ENCODE measurements at places on chromosomes 13 and 19.
A peak's percentile ranks its signal among the peaks of the same experiment; 100 is the strongest.

- DNase-seq: no peak
Measured at GRCh38 chr19:20182222-20182785, 15.3 kb downstream of the ZNF486 start.

DNA sequence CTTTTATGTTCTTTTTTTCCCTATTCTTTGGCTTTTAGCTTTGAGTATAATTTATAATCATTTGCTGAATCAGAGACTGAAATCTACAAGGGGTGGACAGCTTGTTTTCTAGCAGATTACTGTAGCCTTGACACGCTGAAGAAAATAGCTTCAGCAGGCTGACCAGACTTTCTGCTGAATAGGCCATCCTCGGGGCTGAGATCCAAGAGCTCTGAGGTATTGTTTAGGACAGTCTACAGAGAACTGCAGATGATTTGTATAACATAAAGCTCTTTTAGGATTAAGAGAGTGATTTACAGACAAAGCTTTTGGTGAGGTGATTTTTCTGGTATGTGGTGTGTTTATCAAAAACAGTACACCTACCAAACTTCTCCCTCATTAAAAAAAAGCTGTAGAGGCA lies 16.8 kb downstream of the POLR1D start:
- DNase-seq: no peak

- DNase-seq: no peak
Measured at GRCh38 chr13:103130146-103130545, 63.9 kb upstream of the SLC10A2 start.

GRCh38 chr13:94607939-94608338 lies 6.3 kb downstream of the GPR180 start:
- DNase-seq: no peak

DNA sequence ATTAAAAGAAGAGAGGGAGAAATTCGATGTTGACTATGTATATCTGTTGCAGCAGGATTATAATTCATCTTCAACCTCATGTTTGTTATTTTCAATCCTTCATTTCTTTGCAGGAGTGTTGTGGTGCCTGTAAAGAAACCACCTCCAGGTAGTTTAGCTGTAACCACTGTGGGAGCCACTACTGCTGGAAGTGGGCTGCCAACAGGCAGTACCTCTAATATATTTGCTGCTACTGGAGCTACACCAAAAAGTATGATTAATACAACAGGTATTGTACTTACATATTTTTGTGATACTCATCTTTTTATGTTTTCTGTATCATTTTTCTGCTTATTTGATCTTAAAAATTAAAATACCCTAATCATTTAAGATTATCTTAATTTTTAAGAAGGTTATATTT lies 266.5 kb downstream of the NBEA start:
- DNase-seq: no peak

- no peak for DNase-seq
Measured at GRCh38 chr13:94503851-94504250, 24.4 kb upstream of the DCT start.

GRCh38 chr13:79258489-79258888 lies 147.6 kb downstream of the RBM26 start:
- DNase-seq: no peak

DNA sequence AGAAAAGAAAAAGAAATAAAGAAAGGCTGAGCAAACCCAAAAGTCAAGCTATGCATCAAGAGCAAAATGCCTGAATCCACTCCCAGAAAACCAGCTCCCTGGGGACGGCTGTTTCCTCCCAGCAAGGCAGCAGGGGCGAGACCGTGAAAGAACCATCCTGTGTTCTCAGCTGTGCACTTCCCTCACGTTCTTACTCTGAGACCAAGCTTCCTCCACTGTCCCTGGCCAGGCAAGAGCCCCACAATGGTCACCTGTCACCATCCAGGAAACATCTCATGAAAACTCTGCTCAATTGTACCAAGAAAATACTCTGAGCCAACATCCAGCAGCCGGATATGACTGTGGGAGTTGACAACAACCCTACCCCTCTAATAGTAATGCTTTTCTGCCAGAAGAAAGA lies 22.9 kb downstream of the RAB20 start:
- DNase-seq: no peak

DNA sequence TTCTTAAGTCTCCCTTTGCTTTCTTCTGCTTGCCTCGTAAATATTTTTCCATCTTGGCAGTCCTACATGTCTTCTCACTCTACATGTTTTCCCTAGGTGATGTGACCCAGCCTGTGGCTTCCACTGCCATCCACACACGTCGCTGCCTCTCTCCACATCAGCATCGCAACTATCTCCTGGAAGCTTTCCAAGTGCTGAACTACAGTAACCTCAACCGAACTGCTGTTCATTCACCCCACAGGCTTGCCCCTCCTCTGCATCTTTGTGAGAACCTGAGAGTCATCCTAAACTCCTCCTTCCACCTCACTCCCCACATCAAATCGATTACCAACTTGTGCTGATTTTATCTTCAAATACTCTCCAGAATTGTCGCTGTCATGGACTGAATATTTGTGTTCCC lies 41.2 kb upstream of the USPL1 start:
- DNase-seq: no peak

- DNase-seq: no peak
Measured at GRCh38 chr13:112417079-112417478, 40.9 kb downstream of the SPACA7 start.

DNA sequence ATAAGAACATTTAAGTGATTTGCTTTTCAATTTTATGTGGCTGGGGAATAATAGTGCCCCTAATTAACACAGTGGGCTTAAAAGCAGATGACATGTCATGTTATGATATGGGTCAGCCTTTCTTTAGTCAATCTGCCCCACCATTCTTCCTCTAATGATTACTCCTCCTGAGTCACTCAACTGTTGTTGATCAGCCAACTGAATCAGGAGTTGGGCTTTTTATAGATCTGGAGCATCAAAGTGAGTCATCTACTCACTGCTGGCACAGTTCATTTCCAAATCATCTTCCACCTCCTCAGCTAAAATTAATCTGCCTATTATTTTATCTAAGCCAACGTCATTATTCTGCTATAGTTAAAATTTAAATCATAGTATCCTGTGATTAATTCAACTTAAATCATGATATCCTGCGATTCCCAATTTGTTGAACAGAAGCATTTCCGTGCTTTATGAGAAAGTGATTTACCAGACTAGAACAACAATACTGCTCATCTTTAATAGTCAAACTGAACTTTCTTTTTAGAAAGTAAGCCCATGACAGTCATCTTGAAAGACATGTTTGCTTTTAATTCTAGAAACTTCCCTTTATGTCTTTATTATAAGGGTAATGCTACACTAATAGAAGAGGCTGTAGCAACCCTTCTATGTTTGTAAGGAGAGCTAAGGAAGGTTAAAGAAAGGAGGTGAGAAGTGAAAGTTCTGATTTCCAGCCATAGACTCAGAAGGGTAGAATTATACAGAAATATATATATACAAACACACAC lies 551.4 kb downstream of the TBC1D4 start:
- DNase-seq: no peak

GRCh38 chr19:11064831-11065303 lies 24.4 kb upstream of the LDLR start:
- no peak for DNase-seq

DNA sequence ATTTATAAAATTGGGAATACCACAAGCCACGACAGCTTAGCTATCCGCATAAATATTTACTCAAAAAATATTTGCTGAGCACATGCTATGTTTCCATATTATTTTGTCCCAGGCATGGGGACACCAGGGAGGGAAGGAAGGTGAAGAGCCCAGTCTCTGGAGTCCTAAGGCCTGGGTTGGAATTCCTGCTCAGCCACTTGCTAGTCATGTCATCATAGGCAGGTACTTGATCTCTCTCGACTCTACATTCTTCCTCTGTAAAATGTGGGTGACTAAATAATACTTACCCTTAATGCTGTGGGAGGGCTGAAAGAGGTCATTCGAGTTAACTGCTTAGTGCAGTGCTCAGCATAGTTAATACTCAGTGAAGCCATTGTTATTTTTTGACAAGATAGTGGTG lies 4.3 kb upstream of the RNASEH2B start:
- no peak for DNase-seq

DNA sequence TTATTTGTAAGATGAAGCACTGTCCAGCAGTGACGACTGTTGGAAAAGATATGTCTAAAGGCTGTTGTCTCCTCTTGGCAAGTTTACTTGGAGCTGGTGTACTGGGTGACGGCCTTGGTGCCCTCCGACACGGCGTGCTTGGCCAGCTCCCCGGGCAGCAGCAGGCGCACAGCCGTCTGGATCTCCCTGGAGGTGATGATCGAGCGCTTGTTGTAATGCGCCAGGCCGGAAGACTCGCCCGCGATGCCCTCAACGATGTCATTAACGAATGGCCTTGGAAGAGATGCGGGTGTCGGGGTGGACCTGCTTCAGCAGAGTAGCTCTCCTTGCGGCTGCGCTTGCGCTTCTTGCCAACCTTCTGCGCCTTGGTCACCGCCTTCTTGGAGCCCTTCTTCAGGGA lies 24.6 kb upstream of the ZDHHC20 start:
- DNase-seq: no peak

- no peak for DNase-seq
Measured at GRCh38 chr19:33644284-33644836, 22.6 kb downstream of the CHST8 start.

DNA sequence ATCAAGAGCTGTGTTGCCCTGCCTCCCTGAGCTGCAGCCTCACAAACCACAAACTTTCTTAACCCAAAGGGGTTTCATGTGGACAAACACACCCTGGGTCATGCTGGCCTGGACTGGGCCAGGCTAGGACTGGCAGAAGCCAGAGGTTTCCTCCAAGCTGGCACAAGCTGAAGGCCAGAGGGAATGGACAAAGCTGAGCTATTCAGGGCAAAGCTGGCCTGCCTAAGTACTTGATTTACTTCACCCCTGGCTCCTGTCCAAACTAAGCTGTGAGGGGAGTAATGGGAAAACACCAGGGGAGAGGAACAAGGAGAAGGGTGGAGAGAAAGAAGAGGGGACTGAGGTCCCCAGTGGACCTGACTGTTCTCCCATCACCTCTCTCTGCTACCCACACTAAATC lies 6.2 kb downstream of the CPAMD8 start:
- no peak for DNase-seq

- DNase-seq: peak; percentile 22
Measured at GRCh38 chr19:28737021-28737895, 475.7 kb downstream of the UQCRFS1 start.

GRCh38 chr19:34269081-34269480 lies 14.7 kb downstream of the GARRE1 start:
- no peak for DNase-seq

GRCh38 chr19:7618771-7619510 lies 10.4 kb downstream of the XAB2 start:
- no peak for DNase-seq

DNA sequence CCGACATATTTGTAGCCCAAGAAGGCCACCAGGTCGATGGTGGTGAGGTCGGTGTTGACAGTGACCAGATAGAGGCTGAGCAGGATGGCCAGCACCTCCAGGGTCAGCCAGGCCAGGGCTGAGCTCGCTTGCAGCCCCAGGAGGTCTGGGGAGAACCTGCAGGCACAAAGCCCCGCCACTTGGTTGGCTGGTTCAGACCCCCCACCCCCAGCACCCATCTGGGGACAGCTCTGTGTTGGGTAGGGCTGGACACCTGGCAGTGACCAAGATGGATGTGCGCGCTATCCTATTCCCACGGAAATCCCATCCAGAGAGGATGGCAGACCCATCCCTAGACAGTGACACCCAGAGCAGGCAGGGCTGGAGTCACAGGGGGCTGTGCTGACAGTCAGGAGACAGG lies 3.5 kb downstream of the C19orf33 start:
- no peak for DNase-seq

GRCh38 chr19:58059003-58059670 lies at the start of gene ZNF135:
Gene ZNF135 (plus strand): TSS chr19:58059282. CDS start chr19:58060003, 721 bp downstream.
- no peak for DNase-seq

GRCh38 chr13:33292712-33293111 lies 7.2 kb upstream of the STARD13 start:
- no peak for DNase-seq

- no peak for DNase-seq
Measured at GRCh38 chr19:21812448-21812847, 23.5 kb downstream of the ZNF43 start.

DNA sequence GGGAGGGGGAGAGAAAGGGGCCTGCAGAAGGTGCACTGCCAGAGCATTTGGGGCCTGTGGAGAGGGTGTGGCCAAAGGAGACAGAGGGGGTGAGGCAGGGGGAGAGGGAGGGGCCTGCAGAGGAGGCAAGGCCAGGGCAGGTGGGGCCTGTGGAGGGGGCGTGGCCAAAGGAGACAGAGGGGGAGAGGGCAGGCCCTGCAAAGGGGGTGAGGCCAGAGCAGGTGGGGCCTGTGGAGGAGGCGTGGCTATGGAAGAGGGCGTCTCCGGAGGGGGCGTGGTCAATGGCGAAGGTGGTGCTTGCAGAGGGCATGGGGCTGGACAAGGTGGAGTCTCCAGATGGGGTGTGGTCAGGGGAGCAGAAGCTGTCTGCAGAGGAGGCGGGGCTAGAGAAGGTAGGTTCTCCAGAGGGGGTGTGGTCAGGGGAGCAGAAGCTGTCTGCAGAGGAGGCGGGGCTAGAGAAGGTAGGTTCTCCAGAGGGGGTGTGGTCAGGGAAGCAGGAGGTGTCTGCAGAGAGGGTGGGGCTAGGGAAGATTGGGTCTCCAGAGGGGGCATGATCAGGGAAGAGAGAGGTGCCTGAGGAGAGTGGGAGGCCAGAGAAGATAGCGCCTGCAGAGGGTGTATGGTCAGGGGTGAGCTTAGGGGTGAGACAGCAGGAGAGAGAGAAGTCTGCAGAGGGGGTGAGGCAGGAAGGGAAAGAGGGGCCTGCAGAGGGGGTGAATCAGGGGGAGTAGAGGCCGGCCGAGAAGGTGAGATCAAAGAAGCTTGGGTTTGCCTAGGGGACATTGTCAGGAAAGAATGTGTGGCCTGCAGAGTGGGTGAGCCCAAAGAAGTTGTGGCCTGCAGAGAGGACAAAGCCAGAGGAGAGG lies 3.4 kb downstream of the PRR36 start:
- peak; percentile 34 for DNase-seq

DNA sequence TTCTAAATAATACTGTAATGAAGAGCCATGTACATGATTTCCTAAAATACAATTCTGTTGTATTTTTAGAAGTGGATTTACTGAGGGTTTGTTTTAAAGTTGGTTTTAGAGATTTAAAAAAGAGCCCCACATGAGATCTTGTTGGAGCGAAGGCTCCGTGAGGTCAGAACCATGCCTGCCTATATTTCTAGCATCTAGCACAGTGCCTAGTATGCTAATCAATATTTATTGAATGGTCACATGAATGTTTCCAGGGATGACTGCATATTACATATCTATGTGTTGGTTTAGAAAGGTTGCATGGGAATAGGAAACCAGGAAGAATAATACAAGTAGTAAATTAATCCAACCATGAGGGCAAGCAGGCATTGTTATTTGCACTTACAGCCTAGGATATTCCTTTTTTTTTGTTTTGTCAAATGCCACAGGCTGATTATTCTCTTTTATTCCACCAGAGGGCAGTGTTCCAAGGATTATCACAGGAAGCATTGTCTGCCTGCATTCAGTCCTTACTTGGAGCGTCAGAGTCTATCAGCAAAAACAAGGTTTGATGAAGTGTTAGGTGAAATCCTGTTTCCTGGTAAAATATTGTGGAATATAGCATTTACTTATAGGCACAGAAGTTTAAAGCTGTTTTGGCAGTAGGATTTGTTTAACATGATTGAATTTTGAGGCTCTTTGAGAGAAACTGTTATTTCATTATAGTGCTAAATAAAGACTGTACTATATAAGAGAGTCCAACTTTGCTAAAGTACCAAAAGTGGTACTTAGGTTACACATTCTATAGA lies 46.8 kb downstream of the COG3 start:
- DNase-seq: peak; percentile 30
